Astrocyte (in vitro differentiated cells and primary cell): ENCODE measurements at places on chromosomes 12 and 14. TPM values are rescaled to one million over a fixed set of nuclear protein-coding genes. Genes with fewer than 3 reads are reported as not detected.

DNA sequence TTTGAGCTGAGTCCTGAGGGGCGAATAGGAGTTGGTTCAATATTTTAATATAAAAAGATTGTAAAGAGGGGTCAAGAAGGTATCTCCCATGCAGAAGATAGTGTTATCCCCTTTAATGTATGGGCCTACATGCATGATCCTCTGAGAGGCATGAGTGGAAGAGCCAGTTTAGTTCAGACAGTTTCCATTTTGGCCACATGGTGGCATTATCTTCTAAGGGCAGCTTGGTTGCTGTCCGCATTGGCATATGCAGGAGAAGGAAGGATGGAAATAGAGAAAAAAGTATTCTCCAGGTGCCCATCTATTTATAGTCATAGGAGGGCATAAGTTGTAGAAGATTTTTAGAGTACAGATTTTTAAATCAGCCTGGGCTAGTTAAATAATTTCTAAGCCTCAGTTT lies 5.4 kb downstream of the SAMD4A start:
- no peak overlapping the region for H3K4me3 ChIP-seq
- no peaks in the 10 kb centered on the region for H3K27me3 ChIP-seq
- peaks cover 18% of the 10 kb centered on the region for H3K36me3 ChIP-seq
- no peak for DNase-seq
- H3K4me1 ChIP-seq: peaks cover 19% of the 10 kb centered on the region

The KRT4 gene
- not detected in 2 replicates for total RNA-seq

The ZNF140 gene
- 17.2 and 17.6 TPM in 2 replicates for total RNA-seq

DNA sequence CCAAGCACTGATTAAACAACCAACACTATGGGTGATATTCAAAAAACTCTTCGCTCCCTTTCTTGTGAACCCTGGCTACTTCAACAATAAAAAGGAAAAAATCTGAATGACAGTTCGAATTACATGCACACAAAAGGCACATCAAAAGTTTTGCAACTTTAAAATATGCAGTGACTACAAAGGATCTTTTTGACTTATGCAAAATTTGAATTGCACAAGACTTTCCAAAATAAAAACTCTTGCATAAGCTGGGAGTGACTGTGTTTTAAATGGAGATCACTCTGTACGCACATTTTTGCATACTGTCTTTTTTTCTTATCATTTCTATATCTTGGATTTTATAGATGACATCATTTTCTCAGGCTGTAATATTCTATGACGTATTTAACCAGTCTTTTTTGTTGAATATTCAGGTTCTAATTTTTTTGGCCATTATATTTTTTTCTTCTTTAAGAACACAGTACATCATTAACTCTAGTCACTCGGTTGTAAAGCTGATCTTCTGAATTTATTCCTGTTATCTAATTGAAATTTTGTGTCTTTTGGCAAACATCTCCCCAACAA lies 667.6 kb upstream of the TBX3 start:
- no peaks in the 10 kb centered on the region for H3K36me3 ChIP-seq
- H3K4me3 ChIP-seq: no peak overlapping the region
- no peak overlapping the region for H3K27ac ChIP-seq
- no peaks in the 10 kb centered on the region for H3K27me3 ChIP-seq

DNA sequence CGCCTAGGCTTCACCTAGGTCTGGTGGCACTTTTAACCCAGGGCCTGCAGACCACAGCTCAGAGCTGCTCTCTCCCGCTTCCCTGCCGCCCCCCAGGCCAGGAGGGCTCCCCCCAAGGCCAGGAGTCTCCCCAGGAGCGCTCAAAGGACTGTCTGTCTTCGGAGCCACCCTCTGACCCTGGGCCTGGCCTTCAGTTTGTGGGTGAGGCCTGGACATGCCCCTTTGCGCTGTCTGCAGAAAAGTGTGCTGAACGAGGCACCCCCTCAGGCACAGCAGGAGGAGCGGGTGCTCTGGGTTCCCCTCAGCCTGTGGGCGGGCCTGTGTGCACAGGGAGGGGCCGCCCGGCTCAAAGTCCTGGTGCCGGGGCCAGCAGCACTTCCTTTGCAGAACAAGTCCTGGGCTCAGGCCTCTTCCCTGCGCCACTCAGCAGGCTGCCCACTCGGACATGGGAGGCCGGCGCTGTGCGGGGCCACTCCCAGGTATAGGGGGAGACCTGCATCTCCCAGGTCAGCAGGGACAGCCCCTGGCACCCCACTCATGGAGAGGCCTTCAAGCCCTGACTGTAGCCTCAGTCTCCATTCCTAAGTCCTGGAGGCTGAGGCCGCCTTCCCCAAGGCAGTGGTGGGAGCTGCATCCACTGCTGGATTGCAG lies 14.3 kb downstream of the DEGS2 start:
- no peaks in the 10 kb centered on the region for H3K36me3 ChIP-seq
- H3K4me1 ChIP-seq: no peaks in the 10 kb centered on the region
- H3K27ac ChIP-seq: no peak overlapping the region
- no peak overlapping the region for H3K4me3 ChIP-seq
- no peak for DNase-seq
- no peaks in the 10 kb centered on the region for H3K27me3 ChIP-seq
